ENCODE measurements at places on chromosomes 1 and 21.

GRCh38 chr1:209696673-209697072 lies 8.0 kb upstream of the HSD11B1 start:
- DNase-seq = no peak

- no peak for DNase-seq
Observed at GRCh38 chr1:59561796-59562195, 253.0 kb upstream of the HOOK1 start.

- no peak for DNase-seq
Observed at GRCh38 chr1:91764471-91765115, 121.4 kb downstream of the TGFBR3 start.

DNA sequence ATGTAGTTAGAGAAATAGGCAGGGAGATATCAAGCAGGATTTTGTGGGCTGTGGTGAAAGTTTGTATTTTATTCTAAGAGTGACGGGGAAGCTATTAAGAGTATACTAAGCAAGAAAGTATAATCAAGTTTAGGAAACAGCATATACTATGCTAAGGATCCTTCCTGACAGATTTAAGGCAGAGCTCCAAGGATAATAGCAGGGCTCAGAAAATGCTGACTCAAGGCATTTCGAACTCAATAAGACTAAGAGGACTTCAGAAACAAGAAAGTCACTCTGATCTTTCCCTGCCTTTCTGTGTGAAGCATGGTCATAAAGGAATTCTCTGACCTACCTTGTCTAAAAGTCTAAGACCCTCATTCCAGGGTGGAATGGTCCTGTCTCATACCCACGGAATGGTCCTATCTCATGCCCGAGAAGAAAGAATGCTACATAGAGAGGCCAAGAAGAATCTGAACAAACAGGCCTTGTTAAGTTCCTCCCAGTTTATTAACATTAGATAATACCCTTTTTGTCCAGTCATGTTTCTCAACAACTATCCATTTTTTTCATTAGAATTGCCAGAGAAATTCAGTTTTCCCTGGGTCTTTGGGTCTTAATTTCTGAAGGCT lies 59.1 kb downstream of the HFM1 start:
- DNase-seq = no peak

DNA sequence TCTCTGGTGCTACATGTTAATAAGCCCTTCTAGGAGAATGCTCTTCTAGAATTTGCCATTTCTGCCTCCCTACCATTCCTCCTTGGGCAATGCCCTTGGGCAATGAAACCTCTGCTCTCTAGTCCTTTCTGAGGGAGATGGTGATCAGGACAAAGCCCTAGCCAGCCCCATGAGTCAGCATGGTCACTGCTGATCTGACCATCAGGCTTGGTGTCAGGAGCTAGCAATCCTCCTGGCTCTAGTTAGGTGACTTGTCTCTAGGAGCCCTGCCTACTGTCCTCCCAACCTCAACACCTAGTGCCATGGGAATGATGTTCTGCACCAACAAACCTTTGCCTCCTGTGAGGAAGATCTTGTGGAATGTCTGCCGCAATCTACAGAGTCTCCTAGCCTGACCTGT lies 89.8 kb downstream of the NMNAT2 start:
- DNase-seq = no peak

- DNase-seq = no peak
Observed at GRCh38 chr21:43701936-43702784, 16.8 kb upstream of the PDXK start.

- DNase-seq = no peak
Observed at GRCh38 chr1:204307334-204307883, 52.3 kb downstream of the PLEKHA6 start.

- DNase-seq = no peak
Observed at GRCh38 chr1:173332026-173332425, 124.9 kb upstream of the TNFSF4 start.

DNA sequence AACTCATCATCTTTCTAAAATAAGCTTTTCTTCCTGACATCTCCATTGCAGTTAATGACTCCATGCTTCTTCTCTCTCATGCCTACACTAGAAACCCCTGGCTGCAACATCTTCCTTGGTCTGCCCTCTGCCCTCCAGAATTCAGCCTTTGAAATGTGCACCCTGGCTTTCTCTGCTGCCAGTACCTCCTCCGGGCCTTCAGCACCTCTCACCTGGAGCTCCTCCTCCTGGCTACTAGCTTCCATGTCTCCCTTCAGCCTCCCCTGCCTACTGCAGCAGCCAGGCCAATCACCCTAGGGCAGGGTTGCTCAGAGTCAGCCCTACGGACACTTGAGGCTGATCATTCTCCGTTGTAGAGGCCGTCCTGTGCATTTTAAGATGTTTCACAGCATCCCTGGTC lies 18.3 kb downstream of the SUSD4 start:
- DNase-seq = no peak
